ENCODE measurements at places on chromosomes 12 and 14.

GRCh38 chr12:14769466-14769968 is 33.8 kb downstream of the WBP11 start:
- DNase-seq: no peak

DNA sequence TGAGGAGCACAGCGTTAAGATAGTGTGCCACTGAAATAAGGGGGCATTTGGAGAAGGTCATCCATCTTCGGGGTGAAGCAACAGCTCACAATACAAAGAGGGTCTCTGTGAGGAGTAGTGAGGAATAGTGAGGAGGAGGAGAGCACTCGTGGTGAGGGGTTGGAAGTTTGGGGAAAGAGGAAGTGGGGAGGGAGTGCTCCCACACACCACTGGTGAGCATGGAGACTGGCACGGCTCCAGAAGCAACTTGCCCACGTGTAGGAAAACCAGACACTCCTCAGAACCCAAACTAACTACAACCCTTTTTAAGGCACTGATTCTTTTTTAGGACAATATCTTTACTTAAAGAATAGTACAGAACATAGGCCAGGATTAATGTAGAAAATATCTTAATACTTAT is 48.9 kb downstream of the GALNT8 start:
- DNase-seq: no peak

GRCh38 chr14:97946240-97946639 is 1149.1 kb downstream of the VRK1 start:
- DNase-seq: no peak

DNA sequence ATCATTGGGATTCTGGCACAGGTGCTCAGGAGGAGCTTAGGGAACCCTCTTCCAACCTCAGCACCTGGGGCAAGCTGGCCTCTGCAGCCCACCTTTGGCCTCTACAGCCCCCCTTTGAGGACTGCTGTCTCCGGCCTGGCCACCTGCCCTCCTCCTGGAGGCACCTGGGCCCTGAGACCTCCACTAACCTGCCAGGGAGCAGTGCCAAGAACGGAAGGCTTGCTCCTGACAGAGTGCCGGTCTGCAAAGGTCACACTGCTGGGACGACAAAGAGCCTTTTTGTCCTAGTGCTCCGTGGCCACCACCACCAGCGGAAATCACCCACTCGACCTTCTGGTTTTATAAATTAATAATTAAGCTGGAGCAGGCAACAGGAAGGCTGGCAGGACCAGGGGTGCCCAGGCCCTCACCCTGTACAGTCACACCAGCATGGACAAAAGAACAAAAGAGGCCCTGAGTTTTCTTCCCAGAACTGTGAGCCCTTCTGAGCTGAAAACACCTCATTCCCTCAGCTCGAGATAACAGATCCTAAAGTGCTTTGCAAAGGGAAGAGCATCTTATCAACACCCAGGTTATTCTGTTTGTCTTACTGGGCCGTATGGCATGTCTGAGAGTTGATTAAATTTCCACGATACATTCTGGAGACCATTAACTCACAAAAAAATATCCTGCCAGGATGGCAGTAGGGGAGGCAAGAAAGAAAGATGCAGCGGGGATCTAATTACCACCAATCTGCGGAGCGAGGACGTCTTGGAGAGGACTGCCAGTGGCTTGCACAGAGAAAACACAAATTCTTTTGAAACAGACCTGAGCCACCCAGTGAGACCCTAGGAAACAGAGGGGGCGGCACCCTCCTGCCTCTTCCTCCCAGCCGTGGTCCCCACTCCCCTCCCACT is 8.2 kb downstream of the TESC start:
- no peak for DNase-seq

- no peak for DNase-seq
Observed at GRCh38 chr12:108611884-108612415, 14.1 kb upstream of the TMEM119 start.

GRCh38 chr12:70400124-70400523 is 34.0 kb downstream of the KCNMB4 start:
- no peak for DNase-seq

GRCh38 chr12:68034567-68034966 is 45.3 kb downstream of the IFNG-AS1 start:
- DNase-seq: no peak

GRCh38 chr14:89088530-89088929 is 264.1 kb downstream of the TTC8 start:
- no peak for DNase-seq

GRCh38 chr14:43692706-43693105 is 814.4 kb downstream of the FSCB start:
- no peak for DNase-seq

DNA sequence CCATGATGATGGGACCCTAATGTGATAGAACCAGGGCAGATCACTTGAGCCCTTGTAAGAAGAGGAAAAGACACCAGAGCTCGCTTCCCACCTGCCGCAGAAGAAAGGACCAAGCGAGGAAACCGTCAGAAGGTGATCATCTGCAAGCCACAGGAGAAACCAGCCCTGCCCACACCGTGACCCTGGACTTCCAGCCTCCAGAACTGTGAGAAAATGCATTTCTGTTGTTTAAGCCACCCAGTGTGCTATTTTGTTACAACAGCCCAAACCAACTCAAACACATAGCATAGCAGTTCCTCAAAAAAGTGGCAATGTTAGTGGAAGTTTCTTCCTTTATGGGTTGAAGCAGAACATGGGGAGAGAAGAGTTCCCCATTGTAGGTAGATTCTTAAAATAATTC is 107.9 kb upstream of the BCL2L14 start:
- DNase-seq: no peak

GRCh38 chr14:88025313-88025712 is 20.4 kb downstream of the GPR65 start:
- DNase-seq: no peak

DNA sequence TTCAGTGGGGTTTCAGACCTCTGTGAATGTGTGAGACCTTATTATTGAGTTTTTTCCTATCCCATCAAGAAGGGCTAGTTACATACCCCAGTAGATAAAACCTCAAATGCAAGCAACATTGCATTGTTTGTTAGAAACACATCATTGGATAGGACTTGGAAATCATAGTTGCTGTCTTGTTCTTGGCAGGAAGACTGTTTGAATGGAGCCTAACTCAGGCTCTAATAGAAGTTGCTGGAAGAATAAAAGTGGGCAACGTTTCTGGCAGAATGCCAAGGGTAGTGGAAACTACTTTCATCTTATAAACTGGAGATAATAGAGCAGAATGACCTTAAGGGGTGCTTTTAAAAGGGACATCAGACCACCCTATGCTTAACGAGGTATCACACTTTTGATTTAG is 9.9 kb upstream of the PTHLH start:
- DNase-seq: no peak

GRCh38 chr12:49888461-49889151 is 15.1 kb downstream of the FAIM2 start:
- peak; percentile 83 for DNase-seq

DNA sequence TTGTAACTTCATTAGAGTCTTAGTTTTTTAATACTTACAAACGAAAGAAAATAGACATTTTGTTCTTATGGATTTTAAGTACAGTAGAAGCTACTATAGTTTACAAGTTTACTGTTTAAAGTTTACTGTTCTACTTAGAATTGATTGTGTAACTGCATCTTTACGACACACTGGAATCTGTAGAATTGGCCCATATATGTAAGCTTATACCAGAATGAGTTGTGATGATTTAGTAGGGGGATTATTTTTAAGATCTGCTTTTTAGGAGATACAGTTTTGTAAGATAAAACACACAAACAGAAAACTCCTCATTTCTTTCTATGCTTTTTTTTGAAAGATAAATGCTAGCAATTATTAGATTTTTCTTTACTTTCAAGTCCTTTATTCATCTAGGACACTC is 30.2 kb upstream of the NAV3 start:
- no peak for DNase-seq

- peak; percentile 73 for DNase-seq
Observed at GRCh38 chr14:51552768-51553404, 98.8 kb upstream of the FRMD6 start.

- no peak for DNase-seq
Observed at GRCh38 chr14:99516156-99516870, 35.1 kb downstream of the CCNK start.

GRCh38 chr12:117658226-117658625 is 296.8 kb upstream of the NOS1 start:
- DNase-seq: no peak

GRCh38 chr14:59022144-59022543 is 166.3 kb upstream of the DAAM1 start:
- DNase-seq: no peak

GRCh38 chr12:111942557-111942956 is 70.4 kb downstream of the TMEM116 start:
- no peak for DNase-seq

DNA sequence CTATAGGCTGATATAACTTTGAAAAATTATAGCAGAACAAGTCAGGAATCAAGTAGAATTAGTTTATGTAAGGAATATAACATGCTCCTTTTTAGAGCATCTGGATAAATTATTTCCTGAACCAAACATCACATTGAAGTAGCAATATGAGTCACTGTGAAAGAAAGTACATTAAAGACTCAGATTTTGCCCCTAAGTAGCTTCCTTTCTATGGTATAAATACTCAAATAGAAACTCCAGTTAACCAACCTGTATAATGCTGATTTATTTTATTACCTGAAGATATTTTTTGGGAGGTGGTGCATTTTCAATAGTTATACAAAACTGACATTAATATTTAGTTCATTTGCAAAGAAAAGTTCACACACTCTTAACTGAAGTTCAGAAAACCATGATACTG is 312.1 kb downstream of the ITPR2 start:
- no peak for DNase-seq

GRCh38 chr12:72272091-72272661 is at the start of gene TRHDE:
TRHDE (plus strand) TSS chr12:72272370; CDS start chr12:72272644, 274 bp downstream.
- DNase-seq: peak; percentile 69

DNA sequence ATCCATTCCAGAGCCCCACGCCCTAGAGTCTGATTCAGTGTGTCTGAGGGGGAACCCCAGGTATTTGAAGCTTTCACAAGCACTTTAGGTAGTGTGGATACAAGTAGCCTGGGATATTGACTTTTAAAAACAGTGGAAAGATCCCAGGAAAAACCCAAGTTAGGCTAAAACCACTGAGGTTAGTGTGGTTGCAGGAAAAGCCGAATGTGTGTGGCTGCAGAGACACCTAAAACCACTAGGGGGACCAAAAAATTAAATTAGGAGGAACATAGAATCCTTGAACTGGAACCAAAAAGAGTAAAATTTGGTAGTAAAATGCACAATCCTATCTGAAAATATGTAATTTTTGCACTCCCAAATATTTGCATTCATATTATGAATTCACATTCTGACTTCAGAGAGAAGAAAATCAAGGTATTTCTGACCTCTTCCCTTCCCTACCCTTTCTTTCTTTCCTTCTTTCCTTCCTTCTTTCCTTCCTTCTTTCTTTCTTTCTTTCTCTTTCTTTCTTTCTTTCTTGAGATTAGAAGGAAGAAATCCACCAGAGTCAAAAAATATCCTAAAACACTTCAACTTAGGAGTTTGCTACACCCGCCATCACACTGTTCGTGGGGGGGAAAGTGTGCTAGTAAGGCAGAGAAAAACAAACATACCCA is 37.8 kb downstream of the SLCO1A2 start:
- no peak for DNase-seq

GRCh38 chr12:48807981-48808380 is 10.3 kb upstream of the CACNB3 start:
- DNase-seq: no peak

Measured in NCI-H510A (cell line).